ENCODE measurements at places on chromosomes 4 and X.

- no peak for DNase-seq
These were observed 1.6 kb downstream of the ZCCHC12 start for GRCh38 chrX:118825227-118825626.

- no peak for DNase-seq
These were observed 278.3 kb downstream of the INPP4B start for GRCh38 chr4:142567620-142568451.

GRCh38 chr4:80767944-80768343, 262.6 kb upstream of the BMP3 start:
- no peak for DNase-seq

DNA sequence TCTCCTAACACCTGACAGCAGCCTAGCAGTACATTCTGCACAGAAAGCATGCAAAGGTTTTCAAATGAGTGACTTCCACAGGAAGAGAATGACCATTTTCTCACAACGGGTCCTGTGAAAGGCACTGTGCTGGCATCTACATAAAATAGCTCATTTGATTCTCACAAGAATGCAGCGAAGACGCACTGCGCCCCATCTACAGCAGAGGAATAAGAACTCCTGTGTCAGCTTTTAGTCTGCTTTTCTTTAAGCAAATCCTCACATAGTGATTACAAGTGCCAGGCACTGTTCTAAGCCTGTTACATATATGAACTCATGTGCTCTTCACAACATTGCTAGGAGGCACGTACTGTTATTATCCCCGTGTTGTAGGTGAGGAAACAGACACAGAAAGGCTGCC, 62.5 kb downstream of the AFAP1 start:
- no peak for DNase-seq

DNA sequence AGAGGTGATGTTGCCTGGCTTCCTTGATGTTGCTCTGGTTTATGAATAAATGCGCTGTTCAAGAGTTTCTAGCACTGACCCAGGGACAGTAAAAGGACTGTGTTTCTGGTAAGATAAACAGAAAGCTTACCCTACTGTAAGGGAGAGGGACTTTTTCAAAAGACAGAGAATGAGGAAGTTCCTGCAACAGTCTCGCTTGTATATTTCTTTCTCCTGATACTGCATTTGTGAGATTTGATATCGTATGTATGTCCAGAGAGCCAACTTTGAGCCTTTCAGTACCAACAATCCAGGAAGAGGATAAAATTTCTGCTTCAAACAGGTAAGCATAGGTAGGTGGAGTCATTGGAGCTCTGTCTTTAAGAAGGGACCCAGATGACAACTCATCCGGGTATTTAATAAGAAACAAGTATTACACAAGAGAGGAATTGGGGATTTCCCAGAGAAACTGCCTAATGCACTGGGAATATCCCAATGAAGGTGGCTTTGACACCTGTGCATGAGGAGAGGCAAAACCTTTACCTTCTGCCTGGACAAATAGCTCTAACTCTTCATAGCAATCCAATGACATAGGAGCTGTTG, 773 bp downstream of the DAPP1 start:
- no peak for DNase-seq

- no peak for DNase-seq
These were observed 4.6 kb downstream of the SLC38A5 start for GRCh38 chrX:48465336-48465933.

DNA sequence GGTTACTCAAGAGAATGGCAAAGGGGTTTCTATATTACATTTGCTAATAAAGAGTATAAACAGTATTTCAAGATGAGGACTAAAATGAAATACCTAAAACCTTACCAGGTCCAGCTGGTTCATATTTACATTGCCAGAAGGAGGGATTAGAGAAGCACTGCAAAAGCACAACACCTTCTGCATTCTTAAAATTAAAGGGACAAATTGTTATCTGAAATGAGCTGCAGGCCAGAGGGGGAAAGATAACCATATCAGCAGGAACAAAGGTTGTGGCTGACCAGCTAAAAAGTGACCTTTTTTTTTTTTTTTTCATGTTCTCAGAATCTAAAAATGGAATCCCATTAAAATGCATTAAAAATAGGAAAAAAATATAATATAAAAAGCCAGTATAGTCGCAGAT, 39.7 kb downstream of the AFF2 start:
- no peak for DNase-seq

DNA sequence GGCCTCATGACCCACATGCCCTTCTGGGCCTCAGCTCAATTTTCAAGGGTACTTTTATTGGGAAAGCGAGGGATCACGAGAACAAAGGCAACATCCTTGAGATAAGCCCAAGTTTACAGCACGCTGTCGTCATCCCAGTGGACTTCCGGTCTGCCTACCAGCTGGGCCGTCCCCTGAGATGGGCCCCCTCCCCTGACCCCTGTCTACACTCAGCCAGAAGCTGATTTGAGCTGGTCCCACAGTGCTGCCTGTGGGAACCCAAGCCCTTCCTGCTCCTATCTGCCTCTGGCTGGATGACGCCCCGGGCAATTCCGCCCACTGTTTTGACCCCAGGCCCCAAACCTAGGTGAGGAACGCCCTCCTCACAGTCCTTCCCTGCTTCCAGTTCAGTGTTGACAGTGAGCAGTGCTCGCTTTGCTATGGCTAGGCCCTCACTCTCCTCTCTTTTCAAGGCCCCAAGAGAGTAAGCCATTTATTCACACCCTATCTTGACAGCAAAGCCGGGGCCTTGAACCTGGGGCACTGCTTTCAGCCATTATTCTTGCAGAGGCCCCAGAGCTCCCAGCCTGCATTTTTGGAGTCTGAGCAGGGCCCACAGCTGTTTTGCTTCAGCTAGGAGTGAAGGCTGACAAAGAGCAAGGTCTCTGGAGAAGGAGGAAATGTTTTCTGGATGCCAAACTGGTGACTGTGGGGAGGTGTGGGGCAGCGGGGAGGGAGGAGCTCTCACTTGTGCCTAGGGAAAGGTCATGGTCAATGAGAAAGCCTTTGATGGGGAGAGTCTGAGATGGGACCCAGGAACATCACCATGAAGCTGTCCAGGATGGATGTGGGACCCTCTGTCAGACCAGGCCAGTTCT, 164.6 kb upstream of the BCOR start:
- DNase-seq = no peak
